Amniotic stem cell (primary cell): ENCODE measurements at places on chromosomes 6 and 20.

GRCh38 chr20:51399006-51399890 is 143.3 kb downstream of the NFATC2 start:
- DNase-seq, result no peak

GRCh38 chr6:24284006-24284405 is 73.9 kb downstream of the DCDC2 start:
- DNase-seq, result no peak

- DNase-seq, result no peak
Observed at GRCh38 chr6:15509335-15509933, 153.4 kb downstream of the DTNBP1 start.

GRCh38 chr20:3929713-3930060 is 40.5 kb downstream of the PANK2 start:
- DNase-seq, result no peak

- DNase-seq, result no peak
Observed at GRCh38 chr6:7770111-7770510, 44.2 kb downstream of the BMP6 start.

DNA sequence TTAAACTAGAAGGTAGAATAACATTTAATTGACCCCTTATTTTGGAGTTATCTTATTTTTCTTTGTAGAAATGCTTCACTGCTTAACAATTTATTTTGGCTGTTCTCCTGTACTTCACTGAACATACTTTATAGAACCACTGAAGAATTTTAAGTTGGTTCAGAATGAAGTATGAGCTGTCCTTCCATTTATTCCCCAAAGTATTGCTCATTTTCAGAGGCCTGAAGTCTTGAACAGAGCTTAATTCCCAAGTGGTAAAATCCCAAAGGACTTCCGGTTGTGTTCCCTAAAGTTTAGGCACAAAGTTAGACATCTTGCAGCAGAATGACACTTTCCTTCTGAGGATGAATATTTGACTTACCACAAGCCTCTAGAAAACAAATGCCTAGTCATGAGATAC is 233.3 kb downstream of the TINAG start:
- DNase-seq, result no peak

DNA sequence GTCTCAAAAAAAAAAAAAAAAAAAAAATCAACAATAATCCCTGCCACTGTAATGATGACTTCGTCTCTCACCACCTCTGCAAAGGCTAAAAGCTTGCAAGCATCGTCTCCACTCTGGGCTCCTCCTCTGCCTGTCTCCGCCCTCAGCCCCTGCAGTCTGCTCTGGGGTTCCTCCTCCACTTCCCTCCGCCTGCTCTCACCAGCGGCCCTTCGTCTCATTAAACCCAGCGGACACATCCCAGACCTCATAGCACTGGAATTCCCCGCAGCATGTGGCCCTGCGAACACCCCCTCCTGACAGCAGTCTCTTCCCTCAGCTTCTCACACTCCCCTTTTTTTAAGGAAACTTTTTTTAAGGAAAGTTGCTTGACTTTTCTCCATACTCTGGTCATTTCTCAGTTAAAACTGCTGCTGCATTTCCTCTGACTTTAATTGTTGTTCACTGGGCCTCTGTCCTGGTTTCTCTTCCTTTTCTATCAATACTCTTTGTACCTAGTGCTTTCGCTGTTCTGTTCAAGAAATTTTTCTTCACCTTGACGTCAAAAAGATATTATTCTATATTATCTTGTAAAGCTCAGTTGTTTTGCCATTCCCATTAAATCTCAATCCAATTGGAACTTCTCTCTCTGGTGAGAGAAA is 70.9 kb upstream of the PLEKHG1 start:
- no peak for DNase-seq

DNA sequence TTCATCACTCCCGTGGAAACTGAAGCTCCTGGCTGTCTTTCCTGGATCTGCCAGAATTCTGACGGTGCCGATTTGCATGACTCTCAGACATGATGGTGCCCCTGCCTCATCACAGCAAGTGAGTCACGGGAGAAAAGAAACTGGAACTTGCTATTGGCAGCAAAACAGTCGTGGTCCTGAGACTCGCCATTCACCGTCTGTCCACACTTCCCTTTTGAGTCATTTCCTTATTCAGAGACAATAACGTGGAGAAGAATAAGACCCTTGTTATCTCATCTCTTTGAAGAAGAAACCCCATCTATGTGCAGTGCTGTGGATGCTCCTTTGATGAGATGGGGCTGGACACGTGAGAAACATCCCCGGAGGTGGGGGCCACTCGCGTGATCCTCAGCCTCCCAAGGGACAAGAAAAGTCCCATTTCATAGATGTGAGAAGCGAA is 4.2 kb downstream of the GPR31 start:
- DNase-seq, result no peak

DNA sequence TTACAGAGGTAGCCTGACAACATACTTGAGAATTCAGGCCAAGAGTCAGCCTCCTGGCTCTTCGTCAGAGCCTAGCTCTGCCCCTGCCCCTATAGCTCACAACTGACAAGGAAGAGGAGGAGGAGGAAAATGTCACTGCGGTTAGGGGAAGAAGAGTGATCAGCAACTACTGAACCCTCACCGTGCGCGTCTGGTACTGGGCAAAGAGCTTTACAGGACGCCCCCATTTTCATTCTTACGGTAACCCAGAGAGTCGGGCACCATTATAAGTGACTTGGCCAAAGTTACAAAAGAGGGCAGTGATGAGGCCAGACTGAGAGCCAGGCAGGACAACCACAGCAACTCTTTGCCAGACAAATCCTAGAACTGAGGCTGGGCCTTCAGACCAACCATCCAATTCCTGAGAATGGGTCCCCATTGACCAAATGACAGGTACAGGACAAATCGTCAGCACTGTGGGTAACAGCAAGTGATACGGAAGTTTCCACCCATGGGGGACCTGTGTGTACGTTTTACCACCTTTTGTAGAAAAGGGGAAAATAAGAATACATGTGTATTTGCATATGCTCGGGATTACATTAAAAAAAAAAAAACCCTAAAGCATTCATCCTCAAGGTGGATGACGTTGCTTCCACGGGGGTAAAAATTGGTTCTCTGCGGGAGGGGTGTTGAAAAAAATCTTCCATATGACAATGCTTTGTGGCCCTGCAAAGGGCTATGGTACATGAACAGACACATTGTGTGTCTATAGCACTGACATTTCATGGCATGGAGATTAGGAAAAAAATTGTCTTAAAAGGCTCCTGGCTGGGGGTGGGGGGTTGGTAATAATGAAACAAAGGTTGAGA is 118.0 kb downstream of the NFATC2 start:
- no peak for DNase-seq

DNA sequence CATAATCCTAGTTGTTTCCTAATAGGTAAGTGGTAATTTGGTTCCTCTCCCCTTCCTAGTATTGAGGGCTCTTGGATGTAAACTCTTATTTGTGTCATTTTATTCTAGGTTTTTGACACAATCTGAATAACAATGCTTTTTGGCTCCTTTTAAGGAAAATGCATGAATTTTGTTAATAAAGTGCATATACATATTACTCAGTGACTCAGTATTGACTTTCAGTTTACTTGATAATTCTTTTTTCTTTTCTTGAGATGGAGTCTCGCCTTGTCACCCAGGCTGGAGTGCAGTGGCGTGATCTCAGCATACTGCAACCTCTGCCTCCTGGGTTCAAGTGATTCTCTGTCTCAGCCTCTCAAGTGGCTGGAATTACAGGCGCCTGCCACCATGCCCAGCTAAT is 19.1 kb downstream of the ITCH start:
- DNase-seq, result no peak

DNA sequence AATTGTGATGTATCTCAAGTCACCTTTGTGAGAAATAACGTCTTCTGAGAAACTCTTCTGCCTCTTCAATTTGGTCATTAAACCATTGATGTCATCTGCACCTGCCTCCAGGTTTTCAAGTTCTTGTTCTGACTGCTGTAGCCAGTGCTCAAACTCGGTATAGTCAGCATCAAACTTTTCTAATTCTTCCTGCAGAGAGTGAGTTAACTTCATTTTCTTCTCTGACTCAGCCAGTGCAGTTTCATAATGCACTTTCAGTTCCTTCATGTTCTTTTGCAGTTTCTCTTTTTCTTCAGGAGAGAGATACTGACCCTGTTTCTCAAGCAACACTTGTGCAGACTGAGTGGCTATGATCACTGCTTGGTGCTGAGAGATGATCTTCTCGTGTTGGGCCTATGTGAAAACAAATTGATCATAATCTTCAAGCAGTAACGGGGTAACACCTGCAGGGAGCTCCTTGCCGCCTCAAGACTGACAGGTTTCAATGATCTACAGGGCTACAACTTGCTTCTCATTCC is 48.8 kb downstream of the DST start:
- no peak for DNase-seq

DNA sequence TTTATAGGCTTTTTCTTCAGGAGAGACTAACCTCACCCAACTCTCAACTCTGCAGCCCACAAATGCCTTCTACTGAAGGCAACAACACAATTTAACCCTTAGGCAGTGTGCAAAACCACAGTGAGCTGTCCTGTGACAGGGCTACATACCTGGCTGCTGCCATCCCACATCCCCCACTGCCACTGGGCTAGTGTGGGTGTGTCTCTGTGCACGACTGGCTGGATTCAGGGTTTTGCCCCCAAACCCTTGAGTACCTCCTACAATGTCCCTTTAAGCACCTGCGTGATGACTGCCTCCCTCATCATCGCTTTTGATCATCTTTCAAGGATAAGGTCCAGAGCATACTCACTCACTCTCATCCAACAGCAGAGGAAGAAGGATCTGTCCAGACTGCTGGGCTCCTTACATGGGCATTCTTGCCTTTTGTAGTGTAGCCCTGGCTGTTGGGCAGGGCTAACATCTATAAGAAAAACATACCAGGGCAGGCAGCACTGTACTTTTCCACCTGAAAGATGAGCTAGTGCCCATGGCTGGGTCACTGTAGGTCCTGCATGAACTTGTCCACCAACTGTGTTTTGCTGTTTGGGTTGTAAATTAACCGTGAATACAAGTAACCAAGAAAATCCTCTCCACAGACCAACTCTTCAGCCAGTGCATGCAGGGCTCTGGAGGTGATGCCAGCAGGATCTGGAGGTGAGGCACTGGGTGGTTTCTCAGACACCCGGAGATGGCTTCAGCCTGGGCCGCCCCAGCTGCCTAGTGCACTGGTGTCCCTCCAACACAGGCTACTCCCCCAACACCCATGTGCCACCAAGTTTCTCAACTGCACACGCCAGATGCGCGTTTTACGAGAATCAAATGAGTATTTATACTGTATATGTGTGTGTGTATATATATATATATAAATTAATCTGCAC is 45.2 kb downstream of the PLCG1 start:
- DNase-seq, result no peak

DNA sequence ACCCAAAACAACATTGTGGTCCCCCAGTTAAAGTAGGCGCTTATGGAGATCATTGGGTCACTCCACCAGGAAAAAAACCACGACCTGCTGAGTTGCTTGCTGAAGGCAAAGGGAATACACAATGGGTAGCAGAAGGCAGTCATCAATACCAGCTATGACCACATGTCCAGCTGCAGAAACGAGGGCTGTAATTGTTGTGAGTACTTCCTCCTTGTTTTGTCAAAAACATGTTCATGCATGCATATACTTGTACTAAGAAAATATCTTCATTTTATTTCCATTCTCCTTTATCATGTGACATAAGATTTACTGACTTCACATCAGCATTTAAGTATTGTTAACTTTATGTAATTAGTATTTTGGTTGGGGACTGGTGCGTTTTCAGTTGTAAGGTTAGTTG is 16.9 kb downstream of the SERINC1 start:
- no peak for DNase-seq

- DNase-seq, result no peak
Observed at GRCh38 chr6:34334796-34335416, 57.6 kb downstream of the NUDT3 start.
